ENCODE measurements at places on chromosomes 3 and 15. TPM values are rescaled to one million over a fixed set of nuclear protein-coding genes. Genes with fewer than 3 reads are reported as not detected.

The DUOXA1 gene
- 145 TPM for polyA plus RNA-seq

The SERINC4 gene
- polyA plus RNA-seq: 0.18 TPM

The COLQ gene
- 0.47 TPM for polyA plus RNA-seq

The CISH gene
- 7.0 TPM for polyA plus RNA-seq

The SPINK8 gene
- polyA plus RNA-seq: 1.2 TPM

The APPL1 gene
- polyA plus RNA-seq: 12.8 TPM

The MRPL47 gene
- polyA plus RNA-seq: 38.1 TPM

The OPA1 gene
- polyA plus RNA-seq: 9.2 TPM

The CLDN11 gene
- 0.49 TPM for polyA plus RNA-seq

The ABI3BP gene
- 2.1 TPM for polyA plus RNA-seq

The BFSP2 gene
- not detected for polyA plus RNA-seq

The A4GNT gene
- polyA plus RNA-seq: not detected

The NUP210 gene
- 5.9 TPM for polyA plus RNA-seq

The C3orf33 gene
- 0.57 TPM for polyA plus RNA-seq

The NANOGP8 gene
- 0.16 TPM for polyA plus RNA-seq

The CDHR4 gene
- polyA plus RNA-seq: 0.04 TPM

The RBM15B gene
- polyA plus RNA-seq: 7.9 TPM

The IGF2BP2 gene
- polyA plus RNA-seq: 0.62 TPM

The UBE3A gene
- 14.8 TPM for polyA plus RNA-seq

The VEPH1 gene
- 0.07 TPM for polyA plus RNA-seq

The KLHL40 gene
- 0.02 TPM for polyA plus RNA-seq

The MORC1 gene
- polyA plus RNA-seq: not detected

The CRYGS gene
- 5.0 TPM for polyA plus RNA-seq

The IL5RA gene
- 0.02 TPM for polyA plus RNA-seq

The VGLL3 gene
- 0.55 TPM for polyA plus RNA-seq

The LRRIQ4 gene
- not detected for polyA plus RNA-seq

The GP9 gene
- not detected for polyA plus RNA-seq

The C2CD4A gene
- 0.04 TPM for polyA plus RNA-seq

The SMAD3 gene
- 24.8 TPM for polyA plus RNA-seq

The BRK1 gene
- polyA plus RNA-seq: 79.2 TPM

The DPPA4 gene
- polyA plus RNA-seq: not detected

The SI gene
- polyA plus RNA-seq: 0.04 TPM

The CYP1A2 gene
- 0.06 TPM for polyA plus RNA-seq

The SKOR1 gene
- polyA plus RNA-seq: 0.12 TPM

The ARGFX gene
- not detected for polyA plus RNA-seq

The MCF2L2 gene
- polyA plus RNA-seq: 0.21 TPM

The AQP9 gene
- polyA plus RNA-seq: 0.05 TPM

The AADACL2 gene
- 0.12 TPM for polyA plus RNA-seq

The MFSD1 gene
- polyA plus RNA-seq: 41.1 TPM

The CAMK2N2 gene
- polyA plus RNA-seq: 0.12 TPM

The GP5 gene
- polyA plus RNA-seq: 0.01 TPM

The DUOX1 gene
- polyA plus RNA-seq: 111 TPM

The CMTM7 gene
- 1.6 TPM for polyA plus RNA-seq

The DCUN1D1 gene
- 8.9 TPM for polyA plus RNA-seq

The SRGAP3 gene
- polyA plus RNA-seq: 1.3 TPM

The PLA2G4E gene
- 2.5 TPM for polyA plus RNA-seq

The TGM4 gene
- not detected for polyA plus RNA-seq

The NEK10 gene
- 0.55 TPM for polyA plus RNA-seq

The SCN11A gene
- not detected for polyA plus RNA-seq

The PSTPIP1 gene
- polyA plus RNA-seq: 2.5 TPM

The TMEM87A gene
- 39.6 TPM for polyA plus RNA-seq

The HLTF gene
- polyA plus RNA-seq: 3.5 TPM

The PDCD7 gene
- polyA plus RNA-seq: 11.9 TPM
